ENCODE measurements at places on chromosomes 4 and X.

- DNase-seq = no peak
Observed at GRCh38 chr4:40458109-40458508, 123.0 kb downstream of the CHRNA9 start.

- no peak for DNase-seq
Observed at GRCh38 chr4:183391204-183391603, 53.2 kb upstream of the CDKN2AIP start.

DNA sequence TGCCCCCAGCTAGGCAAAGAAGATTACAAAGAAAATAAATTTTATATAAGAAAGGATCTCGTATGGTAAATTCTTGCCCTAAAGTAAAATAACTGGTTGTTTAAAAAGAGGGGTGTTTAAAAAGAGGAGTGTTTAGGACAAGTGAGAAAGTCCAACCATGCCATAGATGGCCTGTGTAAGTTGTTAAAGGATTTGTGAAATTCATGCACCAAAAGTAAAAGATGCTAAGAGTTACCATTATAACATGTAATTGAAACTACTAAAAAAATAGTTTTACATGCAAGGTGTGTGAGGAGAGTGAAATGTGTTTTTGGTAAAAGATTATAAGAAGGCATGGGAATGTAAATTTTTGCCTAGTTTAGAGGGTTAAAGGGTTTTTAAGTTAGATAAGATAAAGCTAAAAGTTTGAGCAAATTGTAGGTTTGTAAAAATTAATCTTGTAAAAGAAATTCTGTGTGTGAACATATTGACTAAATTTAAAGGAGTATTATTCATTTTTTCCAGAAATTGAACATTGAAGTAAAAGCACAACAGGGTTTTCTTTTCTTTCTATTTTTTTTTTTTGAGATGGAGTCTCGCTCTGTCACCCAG, 20.1 kb downstream of the HTT-AS start:
- no peak for DNase-seq

DNA sequence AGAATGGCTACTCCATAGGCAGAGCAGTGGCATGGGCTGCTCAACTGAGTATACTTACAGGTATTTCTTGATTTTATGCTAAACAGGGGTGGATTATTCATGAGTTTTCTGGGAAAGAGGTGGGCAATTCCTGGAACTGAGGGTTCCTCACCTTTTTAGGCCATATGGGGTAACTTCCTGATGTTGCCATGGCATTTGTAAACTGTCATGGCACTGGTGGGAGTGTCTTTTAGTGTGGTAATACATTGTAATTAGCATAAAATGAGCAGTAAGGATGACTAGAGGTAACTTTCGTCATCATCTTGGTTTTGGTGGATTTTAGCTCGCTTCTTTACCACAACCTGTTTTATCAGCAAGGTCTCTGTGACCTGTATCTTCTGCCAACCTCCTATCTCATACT, 48.2 kb upstream of the HPSE start:
- DNase-seq = no peak

DNA sequence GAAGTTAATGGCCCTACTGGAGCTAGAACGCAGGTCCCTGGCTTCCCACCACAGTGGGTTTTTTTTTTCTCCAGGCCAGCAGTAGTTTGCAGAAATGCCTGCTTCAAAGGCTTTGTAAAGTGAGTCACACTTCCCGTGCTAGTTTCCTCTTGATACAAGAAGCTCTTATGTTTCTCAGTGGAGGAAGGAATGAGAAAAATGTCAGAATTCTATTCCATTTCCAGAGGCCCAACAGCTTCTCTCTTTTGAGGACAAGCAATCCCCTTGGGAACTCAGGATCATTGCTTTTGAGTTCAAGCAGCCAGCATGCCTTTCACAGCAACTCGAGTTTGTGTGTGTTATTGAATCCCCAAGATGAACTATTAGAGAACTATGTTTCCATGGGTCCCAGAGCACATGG, 134.3 kb downstream of the GUCY2F start:
- DNase-seq = peak; percentile 49

DNA sequence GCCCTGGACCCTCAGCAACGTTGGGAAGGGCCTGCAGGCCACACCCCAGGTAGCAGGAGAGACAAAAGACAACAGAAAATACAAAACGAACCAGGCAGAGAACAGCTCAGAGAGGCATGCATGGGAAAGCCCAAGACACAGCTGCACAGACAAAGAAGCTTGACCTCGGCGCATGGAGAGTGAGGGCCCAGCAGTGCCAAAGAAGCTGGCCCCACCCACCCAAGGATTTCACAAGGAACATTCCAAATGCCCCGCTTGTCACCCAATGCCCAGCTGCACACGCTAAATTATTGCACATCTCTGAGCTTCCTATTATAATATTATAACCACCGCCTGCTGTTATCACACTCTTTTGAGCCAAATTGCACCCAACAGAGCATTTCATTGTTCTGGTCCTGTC, 147.7 kb upstream of the TBL1X start:
- peak; percentile 40 for DNase-seq

GRCh38 chr4:7805533-7806337, 133.9 kb downstream of the AFAP1 start:
- no peak for DNase-seq

DNA sequence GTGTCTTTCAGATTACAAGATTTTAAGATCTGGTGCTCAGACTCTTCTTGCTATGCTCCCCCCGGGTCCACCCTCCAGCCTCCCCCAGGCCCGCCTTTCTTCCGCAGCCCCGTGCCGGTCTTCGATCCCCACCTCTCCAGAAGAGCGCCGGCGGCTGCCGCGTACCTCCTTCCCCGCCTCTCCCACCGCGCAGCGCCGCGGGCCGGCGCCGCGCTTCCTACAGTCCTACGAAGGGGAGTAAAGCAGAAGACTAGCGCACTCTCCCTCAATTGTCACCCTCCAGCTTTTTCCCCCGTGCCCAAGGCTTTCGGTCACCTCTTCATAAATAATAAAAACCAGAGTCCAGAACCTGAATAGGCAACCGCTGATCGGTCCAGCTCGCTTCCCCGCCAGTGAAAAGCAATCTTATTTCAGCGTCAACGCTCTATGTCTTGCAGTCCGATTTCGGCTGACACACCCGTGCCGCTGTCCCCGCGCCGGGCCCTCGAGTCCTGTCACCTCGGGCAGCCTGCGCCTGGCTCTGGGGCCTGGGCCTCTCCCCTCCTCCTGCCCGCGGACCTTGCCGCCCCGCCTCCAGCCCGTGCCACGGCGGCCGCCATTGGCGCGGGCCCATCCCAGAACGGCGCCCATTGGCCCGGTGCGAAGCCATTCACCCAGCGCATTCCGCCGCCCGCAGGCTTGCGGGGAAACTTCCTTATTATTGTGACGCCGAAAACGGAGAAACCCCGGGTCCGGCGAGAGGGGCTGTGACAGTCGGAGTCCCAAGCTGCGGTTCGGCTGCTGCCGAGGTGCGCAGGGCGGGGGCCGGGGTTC, at the start of gene HERC3:
HERC3 (plus strand) TSS at position 694 of the 813 bp plus-strand sequence. CDS start 13,344 bp downstream, outside the sequence.
- peak; percentile 97 for DNase-seq

- DNase-seq = no peak
Observed at GRCh38 chr4:40046311-40046980, 10.2 kb upstream of the N4BP2 start.

GRCh38 chr4:176840166-176840565, 47.4 kb upstream of the VEGFC start:
- DNase-seq = peak; percentile 10

DNA sequence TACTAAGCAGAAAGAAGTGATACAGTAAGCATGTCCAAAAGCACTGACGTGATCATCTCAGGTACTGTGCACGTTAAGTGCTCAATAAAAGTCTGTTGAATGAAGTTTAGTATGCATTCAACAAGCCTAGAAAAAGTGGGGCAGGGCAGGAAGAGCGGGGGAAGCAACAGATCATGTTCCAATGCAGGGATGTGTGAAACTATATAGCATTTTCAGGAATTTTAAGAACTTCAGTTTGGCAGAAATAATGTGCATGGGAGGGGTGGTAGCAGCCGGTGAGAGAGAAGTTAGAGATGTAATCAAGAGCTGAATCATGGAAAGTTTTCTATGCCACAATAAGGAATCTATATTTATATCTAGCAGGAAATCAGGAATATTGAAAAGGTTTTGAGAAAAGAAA, 19.2 kb upstream of the CCNA2 start:
- no peak for DNase-seq

- DNase-seq = no peak
Observed at GRCh38 chr4:145878501-145879435, 59.9 kb downstream of the ZNF827 start.

DNA sequence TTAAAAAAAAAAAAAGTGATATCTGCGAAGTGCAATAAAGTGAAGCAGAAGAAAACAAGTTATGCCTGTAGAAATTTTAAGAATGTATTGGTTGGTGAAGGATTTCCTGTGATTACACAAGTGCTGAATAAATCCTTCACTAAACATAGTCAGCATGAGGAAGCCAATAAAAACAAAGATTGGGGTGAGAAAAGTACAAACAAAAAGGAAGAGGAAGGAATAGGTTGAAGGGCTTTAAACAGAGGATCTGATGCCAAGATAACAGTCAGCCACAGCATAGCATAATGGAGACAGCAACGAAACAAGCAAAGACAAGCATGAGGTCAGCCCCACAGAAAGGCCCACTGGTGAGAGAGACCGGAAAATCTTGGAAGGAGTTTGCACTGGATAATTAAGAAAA, 372.2 kb downstream of the ADAM29 start:
- no peak for DNase-seq

DNA sequence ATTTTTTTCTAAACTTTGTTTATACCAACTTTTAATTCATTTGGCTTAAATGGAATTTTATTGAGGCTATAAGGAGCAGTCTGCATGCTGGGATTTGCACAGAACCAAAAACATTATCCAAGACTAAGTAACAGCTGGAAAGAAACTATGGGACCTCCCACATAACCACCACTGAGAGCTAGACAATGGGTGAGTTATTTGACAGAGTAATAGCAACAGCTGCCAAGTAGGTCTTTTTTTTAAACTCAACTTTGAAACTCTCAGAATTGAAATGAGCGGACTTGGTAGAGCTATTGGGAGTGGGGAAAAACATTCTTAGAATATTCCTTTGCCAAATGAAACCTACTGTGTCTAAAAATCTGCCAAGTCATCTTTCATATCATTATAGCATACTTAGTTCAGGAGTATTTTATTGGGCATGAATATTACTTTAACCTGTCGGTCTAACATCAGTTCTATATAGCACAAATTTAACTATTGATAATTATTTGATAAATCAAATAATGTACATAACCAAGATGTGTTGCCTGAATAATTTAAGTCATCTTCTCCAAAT, 1428.0 kb downstream of the PCDH7 start:
- no peak for DNase-seq

- no peak for DNase-seq
Observed at GRCh38 chr4:90174621-90175023, 47.4 kb downstream of the CCSER1 start.

GRCh38 chr4:108391701-108392455, 223.1 kb upstream of the LEF1 start:
- DNase-seq = peak; percentile 29

- DNase-seq = no peak
Observed at GRCh38 chr4:2078584-2078983, 19.5 kb downstream of the NAT8L start.

GRCh38 chrX:99051639-99052038, 1358.4 kb downstream of the PCDH19 start:
- no peak for DNase-seq

DNA sequence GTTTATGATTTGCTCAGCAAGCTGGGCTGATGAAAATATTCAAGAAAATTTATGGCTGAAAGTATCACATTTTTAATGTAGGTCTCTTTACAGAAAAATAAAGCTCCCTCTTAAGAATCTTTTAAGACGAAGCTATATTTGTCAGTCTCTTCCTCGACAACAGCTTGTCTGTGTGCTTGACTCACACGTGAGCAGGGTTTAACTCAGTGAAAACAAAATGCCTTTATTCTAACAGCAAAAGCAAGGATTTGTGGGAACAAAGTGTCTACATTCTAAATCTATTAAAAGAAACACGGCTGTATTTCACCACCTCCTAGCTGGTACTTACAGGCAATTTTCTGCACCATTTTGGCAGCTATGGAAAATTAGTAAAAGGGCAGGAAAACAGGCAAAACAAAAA, 75.5 kb downstream of the NYX start:
- DNase-seq = no peak

- DNase-seq = no peak
Observed at GRCh38 chr4:186161138-186161537, 30.2 kb upstream of the CYP4V2 start.

DNA sequence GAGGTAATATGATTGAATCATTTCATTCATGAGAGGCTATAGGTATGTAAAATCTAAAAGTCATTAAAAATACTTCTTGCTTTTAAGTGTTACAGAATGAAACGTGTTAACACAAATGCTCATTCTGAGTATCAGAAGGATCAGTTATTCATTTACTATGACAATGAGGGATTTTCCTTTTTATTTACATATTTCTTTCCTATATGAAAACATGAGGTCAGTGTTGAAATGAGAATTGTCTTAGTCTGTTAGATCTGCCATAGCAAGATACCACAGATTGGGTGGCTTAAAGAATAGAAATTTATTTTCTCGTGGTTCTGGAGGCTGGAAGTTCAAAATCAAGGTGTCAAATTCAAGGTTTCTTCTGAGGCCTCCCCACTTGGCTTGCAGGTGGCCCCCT, 181.2 kb downstream of the ARHGAP10 start:
- no peak for DNase-seq

DNA sequence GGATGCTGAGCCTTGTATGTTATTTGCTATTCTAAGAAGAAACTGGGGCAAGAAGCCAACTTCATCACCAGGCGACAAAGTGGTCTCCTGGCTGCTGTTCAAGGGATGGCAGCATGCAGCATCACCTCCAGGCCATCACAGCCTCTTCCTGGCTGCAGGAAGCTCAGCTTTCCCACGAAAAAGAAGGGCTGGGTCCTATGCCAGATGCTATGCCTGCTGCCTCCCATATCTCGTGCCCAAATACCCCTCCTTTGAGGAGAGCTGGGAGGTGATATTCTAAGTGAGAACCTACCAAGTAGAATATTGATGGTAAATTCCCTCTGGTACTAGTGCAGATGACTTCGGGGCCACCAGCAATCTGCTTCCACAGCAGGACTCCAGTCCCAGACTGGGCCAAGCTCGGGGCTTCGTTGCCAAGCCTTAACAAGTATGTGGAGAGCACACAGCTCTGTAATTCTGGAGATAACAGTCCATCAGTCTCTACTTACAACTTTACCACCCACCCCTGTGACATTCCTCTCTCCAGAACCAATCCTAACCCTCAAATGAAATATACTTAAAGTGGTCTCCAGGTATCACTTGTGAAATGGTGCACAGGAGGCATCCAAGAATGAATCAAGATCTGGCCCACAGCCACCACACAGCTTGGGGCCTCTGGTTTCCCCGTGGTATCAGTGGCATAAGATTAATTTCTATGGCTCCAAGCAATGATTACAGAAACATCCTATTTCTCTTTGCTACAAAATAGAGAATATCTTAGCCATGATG, 149.3 kb downstream of the PALLD start:
- no peak for DNase-seq

- no peak for DNase-seq
Observed at GRCh38 chr4:37471093-37471492, 215.1 kb downstream of the RELL1 start.

DNA sequence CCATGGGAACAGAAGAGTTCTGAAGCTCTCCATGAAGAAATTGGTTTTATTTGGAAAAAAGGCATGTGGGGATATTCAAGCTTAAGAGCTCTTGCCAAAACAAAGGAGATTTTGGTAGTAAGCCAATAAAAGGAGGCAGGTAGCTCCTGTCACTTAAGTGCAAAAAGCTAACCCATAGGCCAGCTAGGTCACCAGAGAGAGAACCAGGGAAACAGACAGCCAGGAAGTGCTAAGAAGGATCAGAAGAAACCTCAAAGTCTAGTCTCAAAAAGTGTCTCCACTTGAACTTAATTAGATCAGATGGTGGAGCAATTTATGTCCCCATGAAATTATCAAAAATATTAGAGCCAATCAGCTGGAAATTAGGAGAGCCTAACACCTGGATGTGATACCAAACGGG, 49.2 kb downstream of the CD40LG start:
- no peak for DNase-seq
